ENCODE measurements at places on chromosomes 1 and 21.

DNA sequence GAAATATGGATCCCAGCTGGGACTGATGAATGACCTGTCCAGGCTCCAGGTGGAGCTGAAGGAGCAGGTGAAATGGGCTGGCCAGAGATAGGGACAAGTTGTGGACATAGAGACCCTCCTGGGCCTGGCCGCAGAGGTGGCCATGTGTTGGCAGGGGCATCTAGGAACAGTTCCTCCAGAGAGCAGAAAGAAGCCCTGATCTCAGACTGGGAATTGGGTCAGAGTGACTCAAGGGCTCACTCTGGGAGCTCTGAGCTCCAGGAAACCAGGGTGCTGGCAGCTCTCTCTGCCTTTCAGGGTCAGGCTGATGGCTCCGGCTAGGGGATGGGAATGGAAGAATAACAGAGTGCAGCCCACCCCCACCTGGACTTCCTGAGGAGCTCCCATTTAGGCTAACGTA, 3.0 kb downstream of the NT5C1A start:
- no peak for DNase-seq

DNA sequence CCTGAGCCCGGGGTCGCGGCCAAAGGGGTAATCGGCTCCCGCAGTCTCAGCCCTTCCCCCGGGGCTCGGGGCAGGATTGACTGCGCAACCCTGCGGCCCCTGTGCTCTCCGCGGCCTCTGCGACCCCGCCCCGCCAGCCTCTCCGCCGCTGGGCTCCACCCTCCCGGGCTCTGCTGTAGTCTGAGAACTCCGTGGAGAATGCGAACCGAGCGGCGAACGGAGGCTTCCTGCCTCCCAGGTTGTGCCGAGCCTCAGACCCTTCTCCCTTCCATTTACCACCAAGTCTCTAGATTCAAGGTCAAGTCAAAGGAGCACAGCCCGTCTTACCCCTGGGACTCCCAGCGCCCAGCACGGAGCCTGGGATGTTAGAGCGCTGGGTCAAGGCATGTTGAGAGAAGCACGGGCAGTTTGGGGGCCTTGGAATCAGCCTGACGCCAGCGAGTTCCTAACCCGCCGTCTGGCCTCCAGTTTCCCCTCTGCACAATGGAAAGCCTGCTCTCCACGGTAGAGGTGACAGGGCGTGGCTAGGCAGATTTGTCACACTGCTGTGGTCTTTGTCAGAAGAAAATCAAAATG, 3.0 kb downstream of the ATP2B4 start:
- no peak for DNase-seq

- peak; percentile 35 for DNase-seq
These were observed 4.9 kb downstream of the RGS1 start for GRCh38 chr1:192580351-192580962.

DNA sequence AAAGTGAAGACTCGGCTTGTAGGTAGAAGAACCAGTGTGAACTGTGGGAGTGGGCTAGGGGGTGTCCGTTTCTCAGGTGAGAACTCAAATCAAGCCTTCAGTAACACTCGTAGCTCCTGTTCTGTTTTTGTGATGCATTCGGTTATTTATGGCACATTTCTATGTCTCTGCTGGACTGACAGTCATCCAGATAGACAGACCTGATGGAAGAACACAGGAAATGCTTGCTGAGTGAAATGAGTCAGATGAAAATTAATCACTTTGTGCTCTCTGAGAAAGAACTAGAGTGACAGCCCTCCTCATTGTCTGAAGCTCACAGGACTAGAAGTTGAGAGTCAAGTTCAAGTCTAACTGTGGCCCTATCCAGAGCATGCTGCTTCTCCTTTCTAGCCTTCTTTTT, 360.1 kb upstream of the PLXNA2 start:
- no peak for DNase-seq

GRCh38 chr1:19014765-19015164, 58.3 kb upstream of the IFFO2 start:
- no peak for DNase-seq

GRCh38 chr1:10941891-10942541, 70.4 kb upstream of the TARDBP start:
- no peak for DNase-seq

Data from AG09319 (cell line).